ENCODE measurements at places on chromosomes 7 and 10. TPM values are rescaled to one million over a fixed set of nuclear protein-coding genes. Genes with fewer than 3 reads are reported as not detected.

- H3K36me3 ChIP-seq: no peaks in the 10 kb centered on the region
- H3K27ac ChIP-seq: peak overlapping the region; percentile 8
- H3K27me3 ChIP-seq: no peaks in the 10 kb centered on the region
- peaks cover 9% of the 10 kb centered on the region for H3K4me1 ChIP-seq
These were observed 104.5 kb downstream of the CXCL12 start for GRCh38 chr10:44280226-44281014.

DNA sequence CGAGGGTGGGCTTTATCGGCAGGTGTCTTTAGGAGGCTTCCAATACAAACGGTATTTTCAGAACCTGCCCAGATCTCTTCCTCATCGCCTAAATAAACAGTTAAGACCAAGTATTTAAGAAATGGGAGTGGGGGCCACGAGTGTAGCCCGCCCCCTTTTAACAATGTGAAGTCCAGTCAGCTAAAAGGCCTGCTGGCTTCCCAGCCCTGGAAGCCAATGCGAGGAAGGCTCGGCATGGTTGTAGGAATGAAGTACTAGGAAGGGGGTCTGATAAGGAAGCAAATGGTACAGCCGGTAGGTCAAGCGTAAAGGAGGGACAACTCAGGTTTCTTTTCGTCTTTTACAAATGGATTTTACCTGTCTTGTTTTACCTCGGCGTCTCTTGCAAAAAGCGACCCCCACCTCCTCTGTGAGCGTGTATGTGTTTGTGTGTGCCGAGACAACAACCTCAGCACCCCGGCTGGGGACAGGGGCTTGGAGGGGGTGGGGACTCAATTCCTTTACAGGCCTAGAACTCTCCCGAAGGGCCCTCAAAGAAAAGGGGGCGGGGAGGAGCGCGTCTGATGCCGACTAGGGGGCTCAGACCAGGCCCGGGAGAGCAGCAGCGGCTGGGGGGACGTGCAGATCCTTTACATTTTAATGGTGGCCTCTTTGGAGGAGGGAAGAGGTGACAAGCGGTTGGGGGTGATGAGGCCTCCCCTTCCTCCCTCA lies 147.6 kb downstream of the GPR85 start:
- H3K4me3 ChIP-seq: peak overlapping the region; percentile 93
- H3K36me3 ChIP-seq: no peaks in the 10 kb centered on the region
- H3K4me1 ChIP-seq: peaks cover 40% of the 10 kb centered on the region
- no peak for DNase-seq
- no peaks in the 10 kb centered on the region for H3K27me3 ChIP-seq
- H3K27ac ChIP-seq: peak overlapping the region; percentile 82

GRCh38 chr10:24346877-24347519 lies 138.1 kb downstream of the KIAA1217 start:
- H3K4me3 ChIP-seq: no peak overlapping the region
- no peak for DNase-seq
- no peaks in the 10 kb centered on the region for H3K27me3 ChIP-seq
- H3K27ac ChIP-seq: no peak overlapping the region

GRCh38 chr7:124155432-124156022 lies 122.7 kb upstream of the TMEM229A start:
- no peaks in the 10 kb centered on the region for H3K36me3 ChIP-seq
- no peaks in the 10 kb centered on the region for H3K4me1 ChIP-seq
- no peak overlapping the region for H3K27ac ChIP-seq
- DNase-seq: no peak
- H3K27me3 ChIP-seq: no peaks in the 10 kb centered on the region

- no peak overlapping the region for H3K27ac ChIP-seq
- H3K27me3 ChIP-seq: no peaks in the 10 kb centered on the region
- no peak overlapping the region for H3K4me3 ChIP-seq
- peak; percentile 53 for DNase-seq
- no peaks in the 10 kb centered on the region for H3K36me3 ChIP-seq
These were observed 168.9 kb downstream of the PKD1L1 start for GRCh38 chr7:47779341-47779771.

GRCh38 chr10:92830478-92831389 lies 17.6 kb upstream of the EXOC6 start:
- DNase-seq: peak; percentile 87
- H3K4me1 ChIP-seq: peaks cover 9% of the 10 kb centered on the region
- H3K4me3 ChIP-seq: peak overlapping the region; percentile 25

DNA sequence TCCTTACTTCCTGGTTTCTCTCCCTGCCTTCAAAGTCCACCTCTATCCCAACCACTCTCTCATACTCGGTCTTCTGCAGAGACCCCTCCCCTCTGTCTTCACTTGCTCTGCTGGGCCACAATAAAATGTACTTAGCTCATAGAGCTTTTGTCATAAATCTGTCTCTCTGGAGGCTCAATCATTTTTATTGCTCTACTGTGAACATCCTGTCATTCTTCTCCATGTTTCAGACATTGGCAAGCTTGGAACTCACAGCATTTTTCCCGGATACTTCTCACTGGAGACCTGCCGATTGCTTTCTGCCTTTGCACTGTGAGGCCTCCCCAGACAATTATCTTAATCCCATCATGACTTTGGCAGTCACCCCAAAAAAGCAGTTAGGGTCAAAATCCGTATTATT lies 192.3 kb upstream of the ZMIZ1 start:
- H3K27me3 ChIP-seq: no peaks in the 10 kb centered on the region
- H3K4me3 ChIP-seq: no peak overlapping the region
- no peak for DNase-seq
- peaks cover 5% of the 10 kb centered on the region for H3K4me1 ChIP-seq
- H3K36me3 ChIP-seq: no peaks in the 10 kb centered on the region
- no peak overlapping the region for H3K27ac ChIP-seq

- H3K27me3 ChIP-seq: no peaks in the 10 kb centered on the region
- H3K27ac ChIP-seq: no peak overlapping the region
- no peak overlapping the region for H3K4me3 ChIP-seq
These were observed 22.6 kb upstream of the LRRC72 start for GRCh38 chr7:16504019-16504418.

- H3K27ac ChIP-seq: no peak overlapping the region
- peak; percentile 64 for DNase-seq
- H3K36me3 ChIP-seq: no peaks in the 10 kb centered on the region
- H3K4me3 ChIP-seq: no peak overlapping the region
- no peaks in the 10 kb centered on the region for H3K27me3 ChIP-seq
These were observed 143.3 kb upstream of the GPR26 start for GRCh38 chr10:123522702-123523312.

The KCNH2 gene
- 43.6 TPM for total RNA-seq

The SLIT1 gene
- 0.13 TPM for total RNA-seq

The CRPPA gene
- 3.3 TPM for total RNA-seq

- H3K4me3 ChIP-seq: peak overlapping the region; percentile 39
- H3K27me3 ChIP-seq: no peaks in the 10 kb centered on the region
- no peak for DNase-seq
- peak overlapping the region; percentile 86 for H3K27ac ChIP-seq
These were observed 97.3 kb upstream of the COL1A2 start for GRCh38 chr7:94297397-94297838.
